Thymus (tissue), 14 donors: ENCODE measurements at places on chromosomes 13 and 19.

GRCh38 chr13:79384022-79384610 lies 21.9 kb downstream of the RBM26 start:
- no peak for DNase-seq

- DNase-seq, result no peak
Measured at GRCh38 chr19:42052241-42052863, 17.7 kb downstream of the GRIK5 start.

GRCh38 chr19:8397271-8397670 lies 7.1 kb downstream of the RAB11B start:
- DNase-seq, result no peak

GRCh38 chr13:30241532-30241931 lies 65.8 kb downstream of the KATNAL1 start:
- DNase-seq, result no peak

GRCh38 chr19:11418549-11419506 lies at the start of gene RGL3:
TSS of gene RGL3 (minus strand) at chr19:11419314. CDS start at chr19:11419278, 36 bp downstream.
- DNase-seq, result peak; percentile 43

DNA sequence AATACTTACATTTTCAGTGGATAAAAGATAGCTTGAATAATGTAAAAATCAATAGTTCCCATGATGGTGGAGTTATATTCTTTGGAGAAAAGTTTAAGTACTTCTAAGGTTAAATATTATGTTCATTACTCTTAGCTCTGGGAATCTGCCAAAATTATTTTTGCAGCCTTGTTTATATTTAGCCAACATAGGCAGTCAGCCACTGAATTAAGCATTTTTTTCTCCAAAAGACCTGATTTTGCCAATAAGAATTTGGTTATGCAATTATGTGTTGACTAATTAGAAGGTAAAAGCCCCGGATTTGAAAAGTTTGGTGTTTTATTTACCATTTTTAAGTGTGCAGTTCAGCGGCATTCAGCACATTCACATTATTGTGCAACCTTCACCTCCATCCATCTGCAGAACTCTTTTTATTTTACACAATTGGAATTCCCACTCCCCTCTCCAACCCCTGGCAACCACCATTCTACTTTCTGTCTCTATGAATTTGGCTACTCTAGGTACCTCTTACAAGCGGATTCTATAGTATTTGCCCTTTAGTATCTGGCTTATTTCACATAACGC lies 90.1 kb upstream of the C1QTNF9B start:
- no peak for DNase-seq
